ENCODE measurements at places on chromosomes 5 and 9. TPM values are rescaled to one million over a fixed set of nuclear protein-coding genes. Genes with fewer than 3 reads are reported as not detected.

GRCh38 chr9:81999806-82000205 lies 11.2 kb downstream of the SPATA31D1 start:
- no peak overlapping the region for H3K4me3 ChIP-seq
- H3K27me3 ChIP-seq = no peaks in the 10 kb centered on the region
- H3K27ac ChIP-seq = no peak overlapping the region
- no peaks in the 10 kb centered on the region for H3K36me3 ChIP-seq
- H3K4me1 ChIP-seq = no peaks in the 10 kb centered on the region

DNA sequence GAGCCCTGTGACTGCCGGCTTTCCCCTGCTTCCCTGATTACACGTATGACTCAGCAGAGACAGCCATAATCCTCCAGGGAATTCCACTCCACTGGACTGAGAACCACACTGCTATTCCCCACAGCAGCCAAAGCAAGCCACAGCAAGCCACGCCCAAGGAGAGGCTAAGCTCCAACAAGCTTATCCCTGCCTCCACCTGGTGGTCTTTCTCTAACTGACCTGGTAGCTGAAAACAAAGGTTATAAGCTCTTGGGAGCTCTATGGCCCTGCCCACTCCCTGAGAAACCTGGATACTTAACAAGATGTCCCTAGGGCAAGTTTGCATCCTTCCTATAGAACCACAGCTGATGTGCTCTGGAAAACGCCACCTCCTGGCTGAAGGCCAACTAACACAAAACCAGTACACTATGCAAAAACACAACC lies 613.7 kb upstream of the CDH18 start:
- H3K4me3 ChIP-seq = no peak overlapping the region
- no peaks in the 10 kb centered on the region for H3K4me1 ChIP-seq
- H3K27ac ChIP-seq = no peak overlapping the region
- no peaks in the 10 kb centered on the region for H3K27me3 ChIP-seq
- no peaks in the 10 kb centered on the region for H3K36me3 ChIP-seq
- DNase-seq = no peak

GRCh38 chr9:19173598-19174125 lies 46.4 kb upstream of the PLIN2 start:
- H3K27ac ChIP-seq = no peak overlapping the region
- no peaks in the 10 kb centered on the region for H3K27me3 ChIP-seq
- DNase-seq = no peak
- H3K36me3 ChIP-seq = no peaks in the 10 kb centered on the region

DNA sequence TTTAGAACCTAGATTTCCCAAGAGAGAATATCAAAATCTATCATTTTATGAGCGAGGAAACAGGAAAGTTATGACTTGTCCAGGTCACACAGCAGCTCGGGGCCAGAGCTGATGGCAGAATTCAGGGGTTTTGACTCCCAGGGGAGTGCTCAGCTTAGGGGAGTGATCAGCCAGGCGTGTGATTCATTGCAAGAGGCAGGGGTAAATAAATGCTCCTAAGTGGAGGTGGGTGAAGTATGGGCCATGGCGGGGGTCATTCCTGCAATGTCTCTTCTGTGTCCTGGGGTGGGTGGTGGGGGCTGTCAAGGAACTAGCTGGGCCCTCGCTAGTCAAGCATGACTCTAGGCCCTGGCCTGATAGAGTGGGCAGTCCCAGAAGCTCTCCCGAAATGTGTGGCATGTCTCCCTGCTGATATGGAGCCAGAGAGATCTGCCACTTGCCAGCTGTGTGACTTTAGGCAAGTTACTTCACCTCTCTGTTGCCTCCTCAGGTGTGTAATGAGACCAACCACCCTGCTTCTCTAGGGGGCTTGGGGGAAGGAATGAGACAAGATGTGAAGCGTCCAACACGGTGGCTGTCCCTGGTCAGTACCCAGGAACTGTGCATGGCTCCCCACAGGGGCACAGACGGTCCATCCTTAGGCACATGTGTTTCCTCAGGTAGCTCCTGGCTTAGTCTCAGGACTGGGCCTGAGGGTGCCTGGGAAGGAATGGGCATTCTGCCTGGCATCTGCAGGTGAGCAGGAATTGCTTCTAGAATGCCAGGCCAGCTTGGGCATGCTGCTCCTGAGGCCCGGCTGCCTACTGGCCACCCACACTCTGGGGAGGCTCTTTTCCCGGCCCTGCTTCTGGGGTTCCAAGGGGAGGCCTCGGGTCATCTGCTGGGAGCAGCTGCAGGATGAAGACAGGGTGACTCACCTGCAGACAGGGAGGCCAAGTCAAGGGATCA lies 36.5 kb upstream of the SH3PXD2B start:
- no peak for DNase-seq
- no peak overlapping the region for H3K4me3 ChIP-seq
- H3K4me1 ChIP-seq = no peaks in the 10 kb centered on the region
- no peaks in the 10 kb centered on the region for H3K27me3 ChIP-seq
- H3K36me3 ChIP-seq = no peaks in the 10 kb centered on the region

- peaks cover 17% of the 10 kb centered on the region for H3K4me1 ChIP-seq
- H3K27ac ChIP-seq = peak overlapping the region; percentile 52
- H3K27me3 ChIP-seq = no peaks in the 10 kb centered on the region
Observed at GRCh38 chr5:132221781-132222648, 5.6 kb downstream of the P4HA2 start.

GRCh38 chr5:172561151-172561550 lies 79.9 kb upstream of the NEURL1B start:
- H3K4me3 ChIP-seq = no peak overlapping the region
- no peaks in the 10 kb centered on the region for H3K36me3 ChIP-seq
- peaks cover 33% of the 10 kb centered on the region for H3K4me1 ChIP-seq

Gene LRRC19
- not detected for total RNA-seq

Gene SPARC
- total RNA-seq = 101 TPM

Gene IFNK
- total RNA-seq = not detected

GRCh38 chr5:139167533-139167932 lies 30.6 kb downstream of the SIL1 start:
- DNase-seq = no peak
- H3K4me1 ChIP-seq = peaks cover 8% of the 10 kb centered on the region
- no peak overlapping the region for H3K27ac ChIP-seq
- H3K4me3 ChIP-seq = no peak overlapping the region

Gene GFPT2
- 3.2 TPM for total RNA-seq

GRCh38 chr9:72255569-72255968 lies 106.3 kb downstream of the GDA start:
- no peaks in the 10 kb centered on the region for H3K27me3 ChIP-seq
- H3K36me3 ChIP-seq = no peaks in the 10 kb centered on the region
- no peak for DNase-seq
- no peak overlapping the region for H3K27ac ChIP-seq

Gene TMEM215
- not detected for total RNA-seq

Gene VPS13A
- total RNA-seq = 25.2 TPM

Gene MOB3B
- 17.8 TPM for total RNA-seq

DNA sequence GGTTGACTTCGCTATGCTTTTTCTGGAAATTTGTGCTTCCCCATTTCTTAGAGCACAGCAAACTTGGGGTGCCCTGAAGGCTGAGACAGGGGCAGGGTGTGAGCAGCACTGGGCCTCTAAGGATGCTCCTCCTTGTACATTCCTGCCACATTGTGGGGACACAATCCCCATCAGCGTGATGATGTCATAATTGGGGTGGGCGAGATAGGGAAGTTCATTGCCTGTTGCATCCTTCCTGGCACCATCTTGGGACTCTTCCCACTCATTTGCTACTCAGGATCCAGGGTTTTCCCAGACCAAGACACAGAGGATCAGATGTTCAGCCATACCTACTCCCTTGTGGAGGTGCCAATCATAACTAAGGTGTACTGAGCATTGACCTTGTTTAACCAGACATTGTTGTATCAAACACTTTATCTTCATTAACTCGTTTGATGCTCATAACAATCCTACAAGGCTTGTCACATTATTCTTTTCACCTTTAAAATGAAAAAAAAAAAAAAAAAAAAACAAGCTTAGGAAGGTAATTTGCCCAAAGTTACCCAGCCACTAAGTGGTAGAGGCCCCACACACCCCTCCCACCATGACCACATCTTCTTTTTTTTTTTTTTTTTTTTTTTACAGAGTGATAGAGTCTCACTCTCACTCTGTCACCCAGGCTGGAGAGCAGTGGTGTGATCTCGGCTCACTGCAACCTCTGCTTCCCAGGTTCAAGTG lies 87.6 kb downstream of the UGCG start:
- DNase-seq = no peak
- no peak overlapping the region for H3K4me3 ChIP-seq
- H3K36me3 ChIP-seq = no peaks in the 10 kb centered on the region
- no peak overlapping the region for H3K27ac ChIP-seq

DNA sequence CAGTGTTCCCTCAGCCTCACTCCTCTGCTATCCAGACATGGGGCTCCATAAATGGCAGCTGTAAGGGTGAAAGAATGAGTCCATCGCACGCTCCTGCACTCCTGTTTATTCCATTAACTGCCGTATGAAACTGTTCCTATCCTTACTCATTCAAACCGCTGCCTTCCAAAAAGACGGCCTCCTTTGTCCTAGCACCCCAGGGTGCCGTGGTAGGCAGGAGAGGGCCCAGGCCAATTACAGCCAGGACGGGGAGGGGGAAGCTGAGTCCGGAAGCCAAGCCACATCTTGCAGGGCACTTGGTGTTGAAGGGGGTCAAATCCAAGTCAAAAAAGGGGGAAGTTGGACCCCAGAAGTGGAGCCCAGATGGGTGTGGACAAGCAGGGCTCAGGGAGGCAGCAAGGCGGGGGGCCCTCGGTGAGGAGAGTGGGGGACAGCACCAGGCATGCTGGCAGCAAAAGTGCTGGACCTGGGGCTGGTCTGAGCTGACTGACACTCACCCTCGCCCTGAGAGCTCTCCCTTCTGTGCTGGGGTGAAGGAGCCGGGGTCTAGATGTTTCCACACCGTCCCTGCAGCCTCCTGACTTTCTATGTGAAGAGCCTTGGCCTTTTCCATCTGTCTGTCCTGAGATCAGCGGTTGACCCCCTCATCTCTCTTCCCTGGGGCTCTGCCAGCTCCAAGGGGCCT lies 63.3 kb downstream of the COL23A1 start:
- H3K27ac ChIP-seq = peak overlapping the region; percentile 48
- H3K36me3 ChIP-seq = no peaks in the 10 kb centered on the region
- H3K4me1 ChIP-seq = no peaks in the 10 kb centered on the region
- no peak for DNase-seq

DNA sequence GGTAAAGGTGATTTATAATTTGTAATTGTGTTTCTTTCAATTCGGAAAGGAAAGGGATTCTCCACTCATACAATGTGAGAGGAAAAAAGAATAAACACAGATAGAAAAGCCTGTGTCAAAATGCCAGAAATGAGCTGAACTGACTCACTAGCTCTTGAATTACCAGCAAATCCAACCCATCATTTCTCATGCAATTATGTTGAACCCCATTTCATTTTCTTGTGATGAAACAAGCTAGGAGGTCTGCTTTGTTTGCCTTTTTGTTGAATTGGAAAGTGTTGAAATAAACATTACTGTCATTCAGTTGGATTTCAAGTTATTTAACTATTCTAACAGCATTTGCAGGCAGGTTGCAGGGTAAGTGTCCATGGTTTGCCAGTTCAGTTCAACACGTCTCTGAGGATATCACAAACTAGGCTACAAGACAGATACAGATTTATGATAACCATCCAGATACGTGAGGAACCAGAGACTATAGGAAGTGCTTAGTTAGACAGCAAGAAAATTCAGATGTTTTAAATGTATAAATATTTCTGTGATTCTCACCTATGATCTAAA lies 547.2 kb downstream of the MAT2B start:
- DNase-seq = no peak
- no peaks in the 10 kb centered on the region for H3K27me3 ChIP-seq
- no peaks in the 10 kb centered on the region for H3K36me3 ChIP-seq
- H3K4me1 ChIP-seq = no peaks in the 10 kb centered on the region

GRCh38 chr9:81492710-81493447 lies 196.5 kb downstream of the TLE1 start:
- no peak overlapping the region for H3K4me3 ChIP-seq
- H3K27me3 ChIP-seq = no peaks in the 10 kb centered on the region
- no peaks in the 10 kb centered on the region for H3K4me1 ChIP-seq
- DNase-seq = no peak
- H3K36me3 ChIP-seq = no peaks in the 10 kb centered on the region

Gene LCN9
- total RNA-seq = not detected

DNA sequence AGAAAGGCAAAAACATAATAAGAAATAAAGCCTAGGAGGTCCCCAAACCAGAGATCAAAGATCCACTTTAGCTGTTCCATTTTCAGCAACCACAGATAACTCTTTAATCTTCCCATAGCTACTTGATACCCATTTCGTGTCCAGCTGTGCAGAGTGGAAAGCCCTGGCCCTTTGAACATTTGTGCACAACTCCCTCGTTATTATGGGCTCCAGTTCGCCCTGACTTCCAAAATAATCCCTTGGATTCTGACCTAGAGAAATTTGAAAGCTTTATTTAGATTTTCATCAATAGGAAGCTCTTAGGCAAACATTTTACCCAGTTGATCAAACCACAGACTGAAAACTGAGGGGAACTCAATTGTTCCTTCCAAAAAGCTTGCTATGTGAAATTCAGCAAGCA lies 4.8 kb downstream of the MYOT start:
- no peak overlapping the region for H3K4me3 ChIP-seq
- DNase-seq = no peak
- no peak overlapping the region for H3K27ac ChIP-seq
- no peaks in the 10 kb centered on the region for H3K36me3 ChIP-seq

Gene NKD2
- 2.9 TPM for total RNA-seq

Gene ROR2
- total RNA-seq = 43.9 TPM

- no peak overlapping the region for H3K27ac ChIP-seq
- no peak overlapping the region for H3K4me3 ChIP-seq
- H3K27me3 ChIP-seq = no peaks in the 10 kb centered on the region
Observed at GRCh38 chr9:94676446-94677131, 37.3 kb upstream of the FBP1 start.

Gene ARID3C
- not detected for total RNA-seq

Gene NR5A1
- total RNA-seq = not detected

DNA sequence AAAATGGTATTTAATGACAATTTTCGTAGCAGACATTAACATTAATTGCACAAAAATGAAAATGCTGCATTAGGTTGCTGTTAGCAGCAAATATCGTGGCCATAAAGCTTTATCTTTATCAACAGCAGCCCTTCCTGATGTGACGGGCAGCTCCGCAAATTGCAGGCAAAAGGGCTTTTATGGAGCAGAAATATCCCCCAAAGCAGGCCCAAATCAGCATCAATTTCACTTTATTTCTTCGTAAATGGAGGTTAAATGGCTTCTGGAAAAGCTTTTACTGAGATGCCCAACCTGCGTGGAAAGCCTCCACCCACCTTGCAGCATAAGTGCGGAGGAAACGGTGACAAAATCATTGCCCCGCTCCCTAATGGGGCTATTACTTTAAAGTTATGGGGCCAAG lies 77.9 kb upstream of the BARHL1 start:
- H3K27me3 ChIP-seq = peaks cover 3% of the 10 kb centered on the region
- no peaks in the 10 kb centered on the region for H3K36me3 ChIP-seq
- no peak overlapping the region for H3K27ac ChIP-seq
- H3K4me1 ChIP-seq = no peaks in the 10 kb centered on the region

Gene SHOC1
- total RNA-seq = 13.6 TPM

- H3K36me3 ChIP-seq = no peaks in the 10 kb centered on the region
- no peaks in the 10 kb centered on the region for H3K27me3 ChIP-seq
- H3K4me3 ChIP-seq = no peak overlapping the region
- no peaks in the 10 kb centered on the region for H3K4me1 ChIP-seq
- no peak overlapping the region for H3K27ac ChIP-seq
Observed at GRCh38 chr5:32541241-32541640, 44.1 kb upstream of the SUB1 start.

Gene SPINK13
- not detected for total RNA-seq

Gene RORB
- total RNA-seq = 1.4 TPM

Data from prostate gland (tissue), 2 donors.